ENCODE measurements at places on chromosomes 6 and 20. TPM values are rescaled to one million over a fixed set of nuclear protein-coding genes. Genes with fewer than 3 reads are reported as not detected.

DNA sequence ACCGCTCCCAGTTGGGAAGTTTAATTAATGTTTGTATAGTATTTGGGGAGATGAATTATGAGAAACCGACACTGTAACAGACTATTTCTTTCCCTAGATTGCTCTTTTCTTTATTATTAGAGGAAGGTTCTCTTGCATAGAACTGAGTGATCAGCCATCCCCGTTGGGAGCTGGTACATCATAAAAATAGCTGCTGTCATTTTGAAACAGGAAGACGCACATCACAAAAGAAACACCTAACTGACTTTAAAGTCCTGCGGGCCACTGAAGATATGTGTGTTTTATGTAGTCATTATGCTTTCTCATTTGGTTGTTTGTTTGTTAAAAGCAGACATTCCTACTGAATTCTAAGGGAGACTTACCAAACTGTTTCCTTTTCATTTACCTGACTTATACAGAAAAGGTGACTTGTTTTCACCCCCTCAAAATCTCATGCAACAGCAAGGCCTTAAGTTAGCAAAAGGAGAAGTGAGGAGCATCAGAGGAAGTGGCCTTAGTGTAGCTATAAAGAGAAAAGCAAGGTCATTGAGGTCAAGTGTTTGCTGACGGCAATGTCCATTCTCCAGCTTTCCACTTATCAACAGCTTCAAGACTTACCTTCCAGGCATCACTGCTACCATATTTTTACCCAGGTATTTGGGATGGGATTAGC, 91.0 kb downstream of the PKHD1 start:
- DNase-seq, result no peak

- DNase-seq, result no peak
These were observed 22.0 kb downstream of the RANBP9 start for GRCh38 chr6:13689511-13690256.

- no peak for DNase-seq
These were observed 28.4 kb downstream of the SNPH start for GRCh38 chr20:1294497-1294896.

DNA sequence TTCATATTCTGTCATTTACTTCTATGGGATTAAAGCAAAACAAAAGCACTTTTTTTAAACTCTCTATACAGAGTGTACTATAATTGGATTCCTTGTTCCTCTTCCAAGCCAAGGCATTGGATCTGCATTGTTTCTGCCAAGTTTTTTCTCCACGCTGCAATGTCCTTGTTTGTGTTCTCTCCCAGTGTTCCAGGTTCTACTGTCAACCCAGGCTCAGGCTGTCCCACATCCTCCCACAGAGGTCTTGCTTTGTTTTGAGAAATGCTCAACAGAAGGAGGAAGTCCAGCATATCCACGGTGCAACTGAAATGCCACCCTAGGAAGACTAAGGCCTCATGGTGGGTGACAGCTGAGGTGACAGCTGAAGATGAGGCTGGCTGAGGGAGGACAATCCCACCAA, 287.1 kb upstream of the PRDM1 start:
- DNase-seq, result no peak

DNA sequence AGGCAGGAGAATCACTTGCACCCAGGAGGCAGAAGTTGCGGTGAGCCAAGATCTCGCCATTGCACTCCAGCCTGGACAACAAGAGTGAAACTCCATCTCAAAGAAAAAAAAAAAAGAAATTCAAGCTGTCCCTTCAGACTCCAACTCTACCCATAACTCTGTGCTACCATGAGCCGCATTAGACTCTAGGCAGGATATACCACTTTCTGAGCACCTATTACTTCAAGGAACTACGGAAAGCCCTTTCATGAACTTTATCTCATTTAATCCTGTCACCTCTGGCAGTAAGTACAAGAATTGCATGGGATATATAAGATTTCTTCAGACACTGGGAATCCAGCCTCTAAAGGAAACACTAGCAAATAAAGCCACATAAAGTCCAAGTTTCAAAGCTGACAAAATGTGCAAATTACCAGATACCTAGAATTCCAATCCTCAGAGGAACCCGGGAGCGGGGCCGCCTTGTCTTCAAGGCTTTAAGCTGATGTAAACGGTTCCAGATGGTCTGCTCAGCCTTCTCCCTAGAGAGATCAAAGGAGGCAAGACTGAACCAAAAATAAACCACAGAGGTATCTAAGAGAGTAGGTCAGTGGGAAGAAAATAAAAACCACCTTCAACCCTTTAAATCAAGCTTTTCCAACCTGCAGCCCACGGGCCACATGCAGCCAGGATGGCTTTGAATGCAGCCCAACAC, 9.4 kb downstream of the CDK5RAP1 start:
- DNase-seq, result no peak

DNA sequence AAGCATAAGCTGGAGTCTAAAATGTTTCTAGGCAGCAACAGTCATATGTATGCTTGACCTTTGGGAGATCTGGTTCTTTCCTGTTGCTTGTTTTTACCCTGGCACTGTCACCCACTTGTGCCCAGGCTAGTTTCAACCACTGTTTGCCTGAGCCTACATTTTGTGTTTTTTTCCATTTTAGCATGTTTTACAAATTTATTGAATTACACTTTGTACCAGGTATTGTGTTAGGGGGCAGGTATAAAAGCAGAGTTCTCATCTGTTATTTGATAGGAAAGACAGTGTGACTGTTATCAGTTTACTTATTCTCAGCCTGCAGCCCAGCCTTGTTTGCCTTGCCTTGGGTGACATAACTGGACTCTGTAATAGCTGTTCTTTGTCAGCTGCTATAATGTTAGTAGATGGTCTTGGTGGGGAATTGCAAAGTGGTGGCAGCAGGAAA, 147.0 kb downstream of the CDKAL1 start:
- no peak for DNase-seq

DNA sequence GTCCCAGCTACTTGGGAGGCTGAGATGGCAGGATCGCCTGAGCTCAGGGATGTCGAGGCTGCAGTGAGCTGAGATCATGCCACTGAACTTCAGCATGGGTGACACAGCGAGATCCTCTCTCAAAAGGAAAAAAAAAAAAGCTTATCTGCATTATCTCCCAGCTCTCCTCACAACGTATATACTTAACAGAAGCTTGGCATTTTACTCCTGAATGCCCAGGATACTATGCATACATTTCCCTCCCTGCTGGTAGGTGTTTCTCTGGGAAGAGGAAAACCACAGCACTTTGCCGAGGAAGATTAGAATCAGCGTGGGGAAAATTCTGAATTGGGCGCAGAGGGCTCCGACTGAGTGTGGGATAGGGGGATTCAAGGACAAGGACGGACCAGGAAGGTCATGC, 800.6 kb downstream of the DHX35 start:
- no peak for DNase-seq

The TNFAIP3 gene
- 61.5 TPM for polyA plus RNA-seq

The OR2B6 gene
- not detected for polyA plus RNA-seq

The PAX1 gene
- not detected for polyA plus RNA-seq

The ANKEF1 gene
- 4.1 TPM for polyA plus RNA-seq

The RAET1L gene
- not detected for polyA plus RNA-seq

The TCP11 gene
- not detected for polyA plus RNA-seq
